ENCODE measurements at places on chromosomes 1 and 21. TPM values are rescaled to one million over a fixed set of nuclear protein-coding genes. Genes with fewer than 3 reads are reported as not detected.

GRCh38 chr1:224670506-224670905 lies 54.4 kb downstream of the CNIH3 start:
- DNase-seq: peak; percentile 46
- peaks cover 3% of the 10 kb centered on the region for H3K4me1 ChIP-seq
- H3K27me3 ChIP-seq: no peaks in the 10 kb centered on the region
- H3K27ac ChIP-seq: no peak overlapping the region
- no peaks in the 10 kb centered on the region for H3K36me3 ChIP-seq

DNA sequence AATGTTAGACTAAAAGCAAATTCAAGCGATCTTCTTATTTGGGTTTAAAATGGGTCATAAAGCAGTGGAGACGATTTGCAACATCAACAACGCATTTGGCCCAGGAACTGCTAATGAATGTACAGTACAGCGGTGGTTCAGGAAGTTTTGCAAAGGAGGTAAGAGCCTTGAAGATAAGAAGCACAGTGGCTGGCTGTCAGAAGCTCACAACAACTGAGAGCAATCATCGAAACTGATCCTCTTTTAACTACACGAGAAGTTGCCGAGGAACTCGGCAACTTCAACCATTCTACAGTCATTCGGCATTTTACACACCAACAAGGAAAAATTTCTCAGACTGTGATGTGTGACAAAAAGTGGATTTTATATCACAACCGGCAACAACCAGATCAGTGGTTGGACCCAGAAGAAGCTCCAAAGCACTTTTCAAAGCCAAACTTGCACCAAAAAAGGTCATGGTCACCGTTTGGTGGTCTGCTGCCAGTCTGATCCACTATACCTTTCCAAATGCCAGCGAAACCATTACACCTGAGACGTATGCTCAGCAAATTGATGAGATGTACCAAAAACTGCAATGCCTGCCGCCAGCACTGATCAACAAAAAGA lies 47.9 kb downstream of the ASH1L start:
- DNase-seq: no peak
- H3K4me3 ChIP-seq: no peak overlapping the region
- H3K4me1 ChIP-seq: peaks cover 4% of the 10 kb centered on the region
- H3K27me3 ChIP-seq: no peaks in the 10 kb centered on the region
- no peaks in the 10 kb centered on the region for H3K36me3 ChIP-seq

DNA sequence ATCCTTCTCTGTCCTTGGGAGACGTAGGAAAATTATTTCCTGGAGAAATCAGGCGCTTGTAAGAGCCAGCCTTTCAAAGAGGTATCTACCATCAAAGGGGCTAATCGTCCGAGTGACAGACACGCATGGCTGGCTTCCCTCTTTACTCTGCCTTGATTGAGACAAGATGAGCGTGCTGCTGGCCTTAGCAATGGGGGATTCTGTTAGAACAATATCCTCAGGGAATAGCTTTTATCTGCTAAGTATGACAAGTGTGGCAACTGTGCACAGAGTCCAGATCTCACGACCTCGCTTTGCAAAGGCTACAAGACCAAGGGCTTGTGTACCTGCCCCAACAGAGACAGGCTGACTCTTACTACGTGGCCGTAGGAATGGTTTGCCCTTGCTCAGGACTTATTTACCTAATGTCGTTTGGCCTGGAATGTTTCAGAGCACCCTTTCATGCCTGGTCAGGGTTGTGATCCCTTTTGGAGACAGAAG lies 417.1 kb downstream of the KIF26B start:
- no peak overlapping the region for H3K27ac ChIP-seq
- no peak for DNase-seq
- no peak overlapping the region for H3K4me3 ChIP-seq
- H3K36me3 ChIP-seq: no peaks in the 10 kb centered on the region
- H3K27me3 ChIP-seq: no peaks in the 10 kb centered on the region

DNA sequence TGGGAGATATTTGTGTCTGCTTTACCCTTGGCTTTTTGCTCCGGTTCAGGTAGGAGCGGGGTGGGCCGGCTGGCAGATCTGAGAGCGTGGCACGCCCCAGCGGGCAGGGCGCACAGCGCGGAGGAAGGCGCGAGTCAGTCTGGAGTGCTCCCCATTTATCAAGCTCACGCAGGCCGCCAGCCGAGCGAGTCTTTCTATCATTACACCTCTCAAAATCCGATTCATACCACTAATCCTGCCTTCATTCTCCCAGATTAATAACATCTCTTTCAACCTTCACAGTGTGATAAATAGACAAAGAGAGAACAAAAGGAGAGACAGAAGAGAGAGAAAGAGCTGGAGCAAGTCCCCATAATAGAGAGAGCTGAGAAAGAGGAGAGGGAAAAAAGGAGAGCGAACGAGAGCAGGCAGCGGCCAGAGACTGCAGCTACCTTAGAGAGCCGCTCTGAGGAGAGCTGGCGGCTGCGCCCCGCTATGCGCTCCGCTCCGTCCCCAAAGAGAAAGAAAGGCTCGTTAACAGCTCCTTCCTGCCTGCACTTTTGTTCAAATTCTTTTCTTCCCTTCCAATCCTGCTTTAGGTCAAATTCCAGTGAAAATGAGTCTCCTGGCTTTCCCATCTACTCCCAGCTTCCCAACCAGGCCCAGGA lies 48.0 kb downstream of the DMAP1 start:
- DNase-seq: no peak
- H3K36me3 ChIP-seq: no peaks in the 10 kb centered on the region
- H3K4me3 ChIP-seq: no peak overlapping the region
- H3K4me1 ChIP-seq: no peaks in the 10 kb centered on the region
- H3K27ac ChIP-seq: no peak overlapping the region

DNA sequence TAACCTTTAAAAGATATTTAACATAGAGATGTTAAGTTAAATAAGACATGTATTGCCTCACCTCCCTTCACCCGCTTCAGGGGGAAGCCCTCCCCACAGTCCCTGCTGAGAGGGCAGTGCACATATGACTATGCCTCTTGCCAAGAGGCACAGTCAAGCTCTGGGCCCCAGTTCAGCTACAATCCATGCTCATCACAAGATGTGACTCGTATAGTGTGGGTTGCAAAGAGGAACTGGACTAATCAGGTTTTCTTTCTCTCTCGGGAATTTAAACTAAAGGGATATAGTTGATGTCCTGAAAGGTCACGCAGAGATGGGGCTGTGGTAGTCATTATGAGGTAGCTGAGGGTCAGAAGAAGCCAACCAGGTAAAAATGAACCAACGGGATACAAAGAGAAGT lies 35.6 kb downstream of the LYST start:
- peaks cover 2% of the 10 kb centered on the region for H3K4me1 ChIP-seq
- no peak overlapping the region for H3K4me3 ChIP-seq
- H3K27ac ChIP-seq: no peak overlapping the region

- H3K27ac ChIP-seq: no peak overlapping the region
- peaks cover 3% of the 10 kb centered on the region for H3K4me1 ChIP-seq
- H3K27me3 ChIP-seq: no peaks in the 10 kb centered on the region
- H3K4me3 ChIP-seq: no peak overlapping the region
- H3K36me3 ChIP-seq: no peaks in the 10 kb centered on the region
Observed at GRCh38 chr21:25963181-25963580, 207.4 kb downstream of the APP start.

GRCh38 chr1:171910786-171911185 lies 69.5 kb downstream of the DNM3 start:
- no peaks in the 10 kb centered on the region for H3K36me3 ChIP-seq
- no peak overlapping the region for H3K4me3 ChIP-seq
- H3K27ac ChIP-seq: no peak overlapping the region
- H3K27me3 ChIP-seq: no peaks in the 10 kb centered on the region
- DNase-seq: peak; percentile 1

DNA sequence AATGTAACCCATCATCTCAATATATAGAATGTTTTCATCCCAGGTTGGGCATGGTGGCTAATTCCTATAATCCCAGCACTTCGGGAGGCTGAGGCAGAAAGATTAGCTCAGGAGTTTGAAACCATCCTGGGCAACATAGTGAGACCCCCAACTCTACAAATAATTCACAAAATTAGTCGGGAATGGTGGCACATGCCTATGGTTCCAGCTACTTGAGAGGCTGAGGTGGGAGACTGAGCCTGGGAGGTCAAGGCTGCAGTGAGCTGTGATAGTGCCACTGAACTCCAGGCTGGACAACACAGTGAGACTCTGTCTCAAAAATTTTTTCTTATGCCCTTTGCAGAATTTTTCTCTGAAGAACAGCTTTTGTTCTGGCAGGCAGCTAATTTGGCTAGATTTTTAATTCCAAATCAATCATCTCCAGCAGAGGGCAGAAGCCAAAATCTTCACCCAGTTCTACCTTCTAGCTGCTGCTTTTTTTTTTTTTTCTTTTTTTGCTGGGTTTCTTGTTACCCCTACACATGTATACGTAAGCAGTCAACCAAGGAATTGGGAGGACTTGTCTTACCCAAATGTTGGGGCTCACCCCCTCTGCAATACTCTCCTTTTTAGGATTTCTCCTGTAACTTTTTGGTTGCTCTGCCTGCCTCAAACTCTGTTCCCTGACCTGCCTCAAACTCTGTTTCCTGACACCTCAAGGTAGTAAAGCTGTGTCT lies 2.7 kb upstream of the RAD54L start:
- H3K27ac ChIP-seq: no peak overlapping the region
- H3K36me3 ChIP-seq: no peaks in the 10 kb centered on the region
- H3K4me3 ChIP-seq: no peak overlapping the region
- no peaks in the 10 kb centered on the region for H3K4me1 ChIP-seq

GRCh38 chr1:48266576-48266975 lies 44.1 kb downstream of the SLC5A9 start:
- no peaks in the 10 kb centered on the region for H3K36me3 ChIP-seq
- no peaks in the 10 kb centered on the region for H3K27me3 ChIP-seq
- no peak overlapping the region for H3K27ac ChIP-seq
- no peak overlapping the region for H3K4me3 ChIP-seq
- H3K4me1 ChIP-seq: no peaks in the 10 kb centered on the region

DNA sequence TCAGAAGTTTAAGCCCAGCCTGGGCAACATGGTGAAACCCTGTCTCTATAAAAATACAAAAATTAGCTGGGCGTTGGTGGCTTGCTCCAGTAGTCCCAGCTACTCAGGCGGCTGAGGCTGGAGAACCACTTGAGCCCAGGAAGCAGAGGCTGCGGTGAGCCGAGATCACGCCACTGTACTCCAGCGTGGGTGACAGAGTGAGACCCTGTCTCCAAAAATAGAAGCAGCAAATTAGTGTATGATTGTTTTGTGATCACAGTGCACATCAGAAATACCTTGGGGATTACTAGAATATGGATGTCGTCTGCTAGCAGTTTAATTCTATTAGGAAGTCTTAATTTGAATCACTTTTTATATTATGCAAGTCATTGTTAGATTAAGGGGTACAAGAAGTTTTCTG lies 59.0 kb downstream of the ZBTB17 start:
- H3K27ac ChIP-seq: peak overlapping the region; percentile 6
- peaks cover 3% of the 10 kb centered on the region for H3K4me1 ChIP-seq
- no peaks in the 10 kb centered on the region for H3K36me3 ChIP-seq
- H3K27me3 ChIP-seq: no peaks in the 10 kb centered on the region
- no peak for DNase-seq

DNA sequence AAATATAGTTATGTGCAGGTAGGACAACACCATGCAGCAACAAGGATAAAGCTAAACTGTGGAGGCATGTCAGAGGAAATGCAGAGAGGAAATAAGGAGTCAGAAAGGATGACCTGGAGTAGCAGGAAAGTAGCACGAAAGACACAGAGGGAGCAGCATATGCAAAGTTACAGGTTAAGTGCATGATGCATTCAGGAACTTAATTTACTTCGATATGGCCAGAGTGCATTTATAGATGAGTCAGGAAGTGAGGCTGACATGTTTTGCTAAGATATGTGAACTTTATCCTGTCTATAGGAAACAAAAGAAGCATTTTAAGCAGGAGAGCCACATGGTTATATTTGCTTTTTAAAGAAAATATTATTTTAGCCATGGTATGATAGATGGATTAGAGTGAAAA lies 15.4 kb upstream of the MUTYH start:
- no peak overlapping the region for H3K27ac ChIP-seq
- H3K36me3 ChIP-seq: no peaks in the 10 kb centered on the region
- DNase-seq: no peak
- no peaks in the 10 kb centered on the region for H3K27me3 ChIP-seq
- H3K4me1 ChIP-seq: peaks cover 5% of the 10 kb centered on the region
- H3K4me3 ChIP-seq: no peak overlapping the region

GRCh38 chr21:25331286-25331685 lies 276.0 kb downstream of the MRPL39 start:
- H3K27ac ChIP-seq: no peak overlapping the region
- H3K4me1 ChIP-seq: peaks cover 12% of the 10 kb centered on the region
- H3K27me3 ChIP-seq: no peaks in the 10 kb centered on the region
- DNase-seq: peak; percentile 20
- H3K4me3 ChIP-seq: no peak overlapping the region

DNA sequence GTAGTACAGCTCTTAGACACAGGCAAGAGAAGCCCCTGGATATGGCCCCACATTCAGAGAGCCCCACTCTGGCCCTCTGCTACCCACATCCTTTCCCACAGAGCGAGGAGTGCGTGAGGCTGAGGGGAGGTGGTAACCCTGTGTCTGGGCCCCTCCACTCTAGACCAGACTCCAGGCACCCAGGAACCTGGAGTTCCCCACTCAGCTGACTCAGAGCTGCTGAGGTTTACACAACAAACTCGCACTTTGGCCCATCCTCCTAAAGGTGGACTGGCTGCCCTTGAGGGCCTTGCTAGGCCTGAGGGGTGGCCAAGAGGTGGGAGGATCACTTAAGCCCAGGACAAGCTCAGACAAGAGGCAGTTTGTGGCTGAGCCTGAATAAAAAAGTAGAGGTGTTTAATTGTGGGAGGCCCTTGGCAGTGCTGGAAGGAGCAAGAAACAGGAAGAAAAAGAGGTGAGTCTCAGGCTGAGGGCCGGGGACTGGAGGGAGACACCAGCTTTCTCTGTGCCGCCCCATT lies 10.7 kb downstream of the MR1 start:
- no peaks in the 10 kb centered on the region for H3K4me1 ChIP-seq
- H3K4me3 ChIP-seq: no peak overlapping the region
- H3K36me3 ChIP-seq: no peaks in the 10 kb centered on the region
- H3K27me3 ChIP-seq: no peaks in the 10 kb centered on the region

GRCh38 chr1:154502066-154502743 lies at the start of the genes SHE and TDRD10:
Gene SHE, minus strand, starts transcription at chr1:154502412. Its CDS starts 386 bp downstream, at chr1:154502026.
Gene TDRD10, plus strand, starts transcription at chr1:154502219. Its CDS starts 4,685 bp downstream, at chr1:154506904.
- H3K4me1 ChIP-seq: no peaks in the 10 kb centered on the region
- H3K27me3 ChIP-seq: peaks cover 60% of the 10 kb centered on the region
- H3K4me3 ChIP-seq: no peak within 1 kb of the TSS
- no peaks in the 10 kb centered on the region for H3K36me3 ChIP-seq

GRCh38 chr1:159188375-159188788 lies 16.3 kb upstream of the ACKR1 start:
- no peaks in the 10 kb centered on the region for H3K36me3 ChIP-seq
- no peaks in the 10 kb centered on the region for H3K4me1 ChIP-seq
- H3K4me3 ChIP-seq: no peak overlapping the region
- no peak overlapping the region for H3K27ac ChIP-seq
- peaks cover 2% of the 10 kb centered on the region for H3K27me3 ChIP-seq
- DNase-seq: peak; percentile 10

GRCh38 chr1:247542811-247543210 lies 6.1 kb upstream of the GCSAML start:
- no peak overlapping the region for H3K27ac ChIP-seq
- no peaks in the 10 kb centered on the region for H3K27me3 ChIP-seq
- DNase-seq: no peak
- H3K36me3 ChIP-seq: no peaks in the 10 kb centered on the region
- no peaks in the 10 kb centered on the region for H3K4me1 ChIP-seq
- no peak overlapping the region for H3K4me3 ChIP-seq

GBP6 gene
- under 0.01 TPM for total RNA-seq

GJB3 gene
- total RNA-seq: not detected

STIL gene
- 5.8 TPM for total RNA-seq

PLA2G2A gene
- total RNA-seq: not detected

RAVER2 gene
- 7.7 TPM for total RNA-seq

All from fibroblast of lung (primary cell).